ENCODE measurements at places on chromosomes 2 and 18.

GRCh38 chr2:216404010-216404618 is 8.2 kb upstream of the SMARCAL1 start:
- DNase-seq: no peak

DNA sequence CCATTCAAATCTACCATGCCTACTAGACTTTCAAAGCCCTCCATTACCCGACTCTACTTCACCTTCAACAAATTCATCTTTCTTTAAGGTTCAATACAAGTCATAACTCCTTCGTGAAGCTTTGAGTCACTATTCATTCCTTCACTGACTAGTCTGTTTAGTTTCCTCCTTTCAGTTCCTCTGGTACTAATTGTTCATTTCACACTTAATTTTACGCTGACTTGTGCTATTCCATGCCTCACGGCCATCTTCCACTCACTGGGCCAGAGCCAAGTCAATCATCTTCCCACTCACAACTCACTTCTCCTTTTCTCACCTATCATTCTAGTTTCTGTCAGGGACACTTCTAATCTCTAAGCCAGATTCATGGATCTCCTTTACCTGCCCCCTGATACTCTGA is 136.2 kb downstream of the MTX2 start:
- no peak for DNase-seq

DNA sequence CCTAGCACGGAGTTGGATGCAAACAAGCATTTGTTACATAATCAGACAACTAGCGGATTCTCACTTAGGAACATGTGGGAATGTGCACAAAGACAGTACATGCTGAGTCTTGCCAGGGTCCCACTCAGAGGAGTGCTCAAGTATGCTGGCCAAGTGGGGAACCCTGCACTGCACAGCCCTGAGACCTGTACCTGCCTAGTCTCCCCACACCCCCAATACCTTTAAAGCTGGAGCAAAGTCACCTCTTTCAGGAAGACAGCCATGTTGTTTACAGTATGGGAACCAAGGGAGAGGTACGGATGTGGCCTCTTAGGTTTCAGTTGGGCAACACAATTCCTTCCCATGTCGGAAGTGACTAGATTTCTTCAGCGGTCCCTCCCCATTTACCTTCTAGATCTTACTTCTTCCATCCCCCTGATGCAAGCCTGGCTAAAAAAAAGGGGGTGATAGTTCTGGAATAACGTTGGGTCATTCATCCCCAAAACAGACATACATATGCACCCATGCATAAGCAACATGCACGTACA is 10.7 kb downstream of the CXCR1 start:
- no peak for DNase-seq

DNA sequence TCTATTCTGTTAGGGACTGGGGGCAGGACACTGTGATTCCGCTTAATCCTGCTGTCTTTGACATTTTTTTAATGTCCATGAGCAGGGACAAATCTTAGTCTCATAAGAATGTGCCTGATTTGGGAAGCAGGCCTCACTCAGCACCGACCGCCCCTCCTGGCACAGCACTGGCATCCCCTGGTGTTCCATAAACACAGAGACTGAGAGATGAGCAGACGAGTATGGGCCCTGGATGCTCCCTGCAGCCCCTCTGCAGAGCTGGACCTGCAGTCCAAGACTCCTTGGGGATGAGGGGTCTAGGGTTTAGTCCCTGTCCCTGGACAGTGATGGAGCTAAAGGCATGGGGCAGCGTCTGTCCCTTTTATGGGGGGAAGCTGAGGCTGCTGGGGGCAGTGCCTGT is 81.6 kb downstream of the NDUFA10 start:
- DNase-seq: no peak

- no peak for DNase-seq
These were observed 290.9 kb upstream of the HDAC4 start for GRCh38 chr2:239691720-239692119.

DNA sequence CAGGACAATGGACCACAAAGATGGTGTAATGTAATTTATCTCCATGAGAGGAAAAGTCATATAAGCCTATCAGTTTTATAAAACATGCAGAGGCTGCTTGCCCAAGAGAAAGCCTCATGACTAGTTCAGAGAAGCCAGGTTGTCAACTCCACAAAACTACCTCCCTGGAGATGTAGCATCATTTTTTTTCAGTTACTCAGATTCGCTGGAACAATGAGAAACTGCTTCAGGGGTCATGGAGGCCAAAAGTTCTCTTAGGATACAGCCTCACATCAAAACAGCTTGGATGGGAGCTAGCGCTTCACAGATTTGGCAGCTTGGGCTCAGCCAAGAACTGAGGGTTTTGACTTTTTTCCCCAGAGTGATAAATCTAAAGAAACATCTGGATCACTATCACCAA is 263.5 kb downstream of the INSIG2 start:
- DNase-seq: no peak

GRCh38 chr18:24876266-24876665 is 415.8 kb downstream of the HRH4 start:
- no peak for DNase-seq

- no peak for DNase-seq
These were observed 235.8 kb downstream of the TPGS2 start for GRCh38 chr18:36593001-36593400.

GRCh38 chr18:70151614-70152013 is 53.9 kb downstream of the RTTN start:
- no peak for DNase-seq

DNA sequence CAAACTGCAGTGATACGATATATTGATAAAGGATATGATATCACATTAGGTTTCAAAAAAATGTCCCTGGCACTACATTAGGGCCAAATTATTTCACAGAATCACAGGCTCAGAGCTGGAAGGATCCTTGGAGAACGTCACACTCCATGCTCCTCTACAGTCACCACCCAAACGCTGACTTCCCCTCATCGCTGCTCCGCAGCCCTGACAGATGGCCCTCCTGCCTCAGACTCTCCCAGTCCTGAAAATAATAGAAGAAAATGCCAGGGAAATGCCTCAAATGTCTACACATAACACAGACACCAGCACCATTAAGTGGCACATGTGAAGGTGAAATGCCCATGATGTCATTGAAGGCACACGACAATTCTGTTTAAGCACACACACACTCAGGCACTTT is 72.0 kb downstream of the ZNF521 start:
- DNase-seq: no peak

- no peak for DNase-seq
These were observed 17.2 kb downstream of the GREB1 start for GRCh38 chr2:11550901-11551568.

GRCh38 chr2:113309655-113310387 is 31.1 kb upstream of the PAX8 start:
- DNase-seq: no peak

GRCh38 chr2:8821276-8822217 is 15.9 kb downstream of the KIDINS220 start:
- no peak for DNase-seq

GRCh38 chr18:54555286-54555685 is 35.8 kb upstream of the DYNAP start:
- no peak for DNase-seq

Data from glomerular endothelial cell (primary cell).